ENCODE measurements at places on chromosomes 1 and 21.

- no peak for DNase-seq
Measured at GRCh38 chr21:35338881-35339632, 290.0 kb upstream of the RUNX1 start.

- DNase-seq = no peak
Measured at GRCh38 chr1:10901091-10901890, 104.8 kb upstream of the CASZ1 start.

DNA sequence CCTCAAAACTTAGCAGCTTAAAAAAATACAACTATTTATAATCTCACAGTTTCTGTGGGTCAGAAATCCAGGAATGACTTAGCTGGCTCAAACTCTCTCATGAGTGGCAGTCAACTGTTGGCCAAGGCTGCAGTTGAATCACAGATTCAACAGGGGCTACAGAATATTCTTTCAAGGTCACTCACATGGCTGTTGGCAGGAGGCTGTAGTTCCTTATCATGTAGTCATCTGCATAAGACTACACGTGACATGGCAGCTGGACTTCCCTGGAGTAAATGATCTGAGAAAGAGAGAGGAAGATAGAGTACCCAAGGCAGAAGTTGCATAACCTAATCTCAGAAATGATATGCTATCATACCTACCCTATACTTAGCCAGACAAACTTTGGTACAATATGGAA, 75.2 kb upstream of the TSPAN2 start:
- DNase-seq = no peak

GRCh38 chr1:113871597-113872113, at the start of gene PTPN22:
PTPN22 (minus strand) TSS chr1:113871712.
- DNase-seq = peak; percentile 79

- no peak for DNase-seq
Measured at GRCh38 chr1:184684285-184685074, 70.2 kb downstream of the EDEM3 start.

- DNase-seq = no peak
Measured at GRCh38 chr1:6521536-6521935, 30.1 kb upstream of the PLEKHG5 start.

DNA sequence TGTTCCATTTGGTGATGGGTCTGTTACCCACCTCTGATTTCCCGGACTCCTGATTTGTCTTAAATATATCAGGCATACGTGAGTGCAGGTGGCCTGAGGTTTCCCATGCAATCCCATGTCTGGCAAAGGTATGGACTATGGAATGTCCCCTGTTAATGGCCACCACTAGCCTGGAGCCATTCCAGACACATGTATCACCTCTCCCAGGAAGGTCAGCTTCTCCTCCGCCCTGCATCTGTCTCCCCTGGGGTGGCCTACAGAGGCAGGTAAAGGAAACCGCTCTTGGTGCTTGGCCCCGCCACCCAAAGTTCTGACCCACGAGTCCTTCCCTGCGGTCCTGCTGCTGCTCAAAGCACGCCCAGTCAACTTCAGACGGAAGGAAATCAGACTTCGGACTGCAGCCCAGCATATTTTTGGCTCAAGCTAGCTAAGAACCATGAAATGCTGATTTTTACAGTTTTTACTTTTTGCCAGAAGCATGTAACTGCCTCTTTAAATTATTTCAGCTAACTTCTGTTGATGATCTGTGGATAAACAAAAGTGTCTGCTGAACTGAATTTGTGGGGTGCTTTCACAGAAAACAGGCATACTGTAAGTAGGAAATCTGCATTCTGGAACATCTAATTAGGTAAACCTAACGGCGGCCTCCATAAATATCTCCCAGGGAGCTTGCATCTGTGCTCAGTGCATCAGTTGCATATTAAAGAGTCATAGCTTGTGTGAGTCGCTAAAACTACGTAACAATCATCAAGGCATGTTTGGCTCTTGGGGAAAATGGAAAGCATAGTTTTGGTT, 105.9 kb downstream of the PCP4 start:
- no peak for DNase-seq

- no peak for DNase-seq
Measured at GRCh38 chr1:95309031-95309471, 75.0 kb downstream of the RWDD3 start.

- no peak for DNase-seq
Measured at GRCh38 chr21:44718571-44718970, 7.2 kb upstream of the TSPEAR start.
